ENCODE measurements at places on chromosomes 6 and 20.
A peak's percentile ranks its signal among the peaks of the same experiment; 100 is the strongest.

DNA sequence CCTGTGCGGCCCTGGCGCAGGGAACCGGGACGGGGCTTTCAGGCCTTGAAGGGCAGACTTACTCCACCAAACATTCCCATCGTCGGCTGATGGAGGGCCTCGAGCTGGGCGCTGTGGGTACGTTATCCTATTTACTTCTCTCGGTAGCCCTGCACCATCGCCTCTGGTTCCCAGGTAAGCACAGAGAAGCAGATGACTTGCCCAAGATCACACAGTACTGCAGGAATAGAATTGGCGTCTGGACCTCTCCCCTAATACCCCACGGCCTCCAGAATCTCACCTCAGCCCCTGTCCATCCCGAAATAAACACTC, 46.4 kb downstream of the PDYN start:
- no peak for DNase-seq

DNA sequence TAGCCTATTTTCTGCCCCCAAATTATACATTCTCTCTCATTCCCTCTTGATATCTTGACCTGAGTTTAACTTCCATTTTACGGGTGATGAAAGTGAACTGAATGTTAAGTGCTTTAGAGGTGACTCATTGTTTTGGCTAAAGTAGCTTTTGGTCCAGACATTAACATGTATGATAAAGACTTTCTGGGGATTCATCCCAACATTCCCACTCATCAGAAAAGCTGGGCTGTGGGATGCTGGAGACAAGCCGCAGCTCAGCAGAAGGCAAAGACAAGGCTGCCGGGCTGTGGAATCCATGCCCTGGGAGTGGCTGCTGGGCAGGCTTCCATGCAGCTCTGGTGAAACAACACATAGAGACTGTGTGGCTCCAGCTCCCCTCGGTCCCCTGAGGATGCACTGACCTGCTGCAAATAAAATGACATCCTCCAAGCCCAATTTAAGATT, 89.9 kb upstream of the SYNDIG1 start:
- DNase-seq, result no peak

DNA sequence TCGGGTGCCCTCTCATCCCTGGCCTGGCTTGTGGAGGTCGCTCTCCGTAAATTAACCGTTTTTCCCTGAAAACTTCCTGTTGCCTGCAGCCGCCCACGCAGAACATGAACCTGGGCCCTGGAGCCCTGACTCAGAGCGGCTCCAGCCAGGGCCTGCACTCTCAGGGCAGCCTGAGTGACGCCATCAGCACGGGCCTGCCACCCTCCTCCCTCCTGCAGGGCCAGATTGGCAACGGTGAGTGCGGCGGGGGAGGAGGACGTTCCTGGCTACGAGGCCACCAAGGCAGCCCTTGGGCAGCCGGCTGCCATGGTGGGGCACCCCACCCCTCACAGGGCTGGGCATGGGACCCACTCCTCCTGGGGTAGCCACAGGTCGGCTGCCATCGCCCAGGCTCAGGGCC, 17.8 kb downstream of the SS18L1 start:
- DNase-seq, result no peak

DNA sequence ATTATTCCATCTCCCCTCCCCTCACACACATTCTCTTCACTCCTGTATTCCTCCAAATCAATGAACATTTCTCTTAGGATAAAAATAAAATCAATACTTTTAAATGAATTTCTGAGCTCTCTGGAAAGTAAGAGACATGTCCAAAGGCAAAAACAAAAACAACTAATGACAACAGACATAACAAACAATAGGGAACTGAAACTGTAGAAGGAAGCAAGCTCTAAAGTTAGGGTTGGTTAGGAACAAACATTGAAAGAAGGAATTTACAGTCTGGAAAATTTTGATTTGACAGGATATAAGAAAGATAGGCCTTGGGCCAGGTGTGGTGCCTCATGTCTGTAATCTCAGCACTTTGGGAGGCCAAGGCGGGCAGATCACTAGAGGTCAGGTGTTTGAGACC, 17.5 kb upstream of the MYCT1 start:
- no peak for DNase-seq

DNA sequence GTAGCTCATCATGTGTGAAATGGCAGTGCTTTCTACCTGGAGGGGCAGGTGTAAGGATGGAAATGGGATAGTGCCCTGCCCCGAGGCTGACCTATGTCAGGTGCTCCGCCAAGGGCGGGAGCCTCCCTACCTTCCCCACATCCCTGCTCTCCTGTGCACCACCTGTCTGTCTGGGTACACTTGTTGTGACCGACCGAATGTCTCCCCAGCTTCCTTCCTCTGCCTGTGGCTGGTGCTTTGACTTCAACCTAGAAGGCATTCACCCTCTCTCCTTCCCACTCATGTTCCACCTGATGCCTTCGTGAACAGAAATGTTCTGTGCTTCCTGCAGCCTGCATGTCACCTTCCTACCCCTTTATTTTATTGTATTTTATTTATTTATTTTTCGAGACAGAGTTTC, 114.8 kb downstream of the SCML4 start:
- DNase-seq, result no peak

DNA sequence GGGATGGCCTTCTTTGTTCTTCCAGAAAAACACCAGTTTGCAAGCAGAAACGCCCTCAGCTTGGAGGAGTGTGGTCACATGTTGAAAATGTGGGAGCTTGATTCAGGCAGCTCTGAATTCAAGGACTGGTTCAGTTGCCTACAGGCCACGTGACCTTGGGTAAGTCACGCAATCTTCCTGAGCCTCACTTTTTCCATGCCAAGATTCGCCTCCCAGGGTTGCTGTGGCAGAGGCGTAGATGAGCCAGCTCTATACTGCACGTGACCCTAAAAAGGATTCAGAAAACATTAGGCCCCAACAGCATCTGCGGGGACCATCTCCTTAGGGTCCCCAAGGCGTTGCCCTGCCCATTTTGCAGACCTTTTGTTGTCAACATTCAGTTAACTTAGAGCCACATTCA, 112.0 kb upstream of the SNX9 start:
- no peak for DNase-seq

DNA sequence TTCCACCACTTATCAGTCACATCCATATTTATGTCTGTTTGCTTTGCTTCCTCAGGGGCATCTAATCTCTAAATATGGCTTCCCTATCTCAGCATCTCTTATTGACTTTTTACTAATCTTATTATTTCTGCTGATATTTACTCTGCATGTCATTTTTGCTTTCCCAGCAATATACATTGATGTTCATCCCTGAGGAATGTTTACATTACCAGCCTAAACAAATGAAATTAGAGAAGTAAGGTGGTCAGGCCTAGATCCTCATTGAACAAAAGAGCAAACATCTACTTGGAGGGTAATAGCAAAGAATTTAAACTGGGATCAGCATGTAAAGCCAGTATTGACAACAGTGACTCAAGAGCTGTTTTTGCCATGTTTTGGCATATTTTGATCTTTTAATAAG, 546.4 kb downstream of the MMUT start:
- DNase-seq, result no peak

- DNase-seq, result peak; percentile 28
These were observed 69.1 kb downstream of the FIG4 start for GRCh38 chr6:109760208-109760607.

GRCh38 chr6:29964518-29964886, 22.2 kb downstream of the HLA-A start:
- DNase-seq, result no peak

GRCh38 chr6:156587751-156588301, 189.4 kb upstream of the ARID1B start:
- no peak for DNase-seq

DNA sequence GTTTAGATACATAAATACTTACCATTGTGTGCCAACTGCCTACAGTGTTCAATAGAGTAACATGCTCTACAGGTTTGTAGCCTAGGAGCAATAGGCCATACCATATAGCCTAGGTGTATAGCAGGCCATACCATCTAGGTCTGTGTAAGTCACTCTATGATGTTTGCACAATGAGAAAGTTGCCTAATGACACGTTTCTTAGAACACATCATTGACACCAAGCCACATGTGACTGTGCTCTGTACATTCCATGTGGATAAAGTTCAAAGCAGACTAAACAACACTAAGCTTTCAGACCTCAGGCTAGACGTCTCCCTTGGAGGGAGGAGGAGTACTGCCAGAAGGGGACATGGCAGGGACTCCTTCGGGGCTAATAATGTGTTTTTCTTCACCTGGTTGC, 93.6 kb downstream of the KIF16B start:
- no peak for DNase-seq

DNA sequence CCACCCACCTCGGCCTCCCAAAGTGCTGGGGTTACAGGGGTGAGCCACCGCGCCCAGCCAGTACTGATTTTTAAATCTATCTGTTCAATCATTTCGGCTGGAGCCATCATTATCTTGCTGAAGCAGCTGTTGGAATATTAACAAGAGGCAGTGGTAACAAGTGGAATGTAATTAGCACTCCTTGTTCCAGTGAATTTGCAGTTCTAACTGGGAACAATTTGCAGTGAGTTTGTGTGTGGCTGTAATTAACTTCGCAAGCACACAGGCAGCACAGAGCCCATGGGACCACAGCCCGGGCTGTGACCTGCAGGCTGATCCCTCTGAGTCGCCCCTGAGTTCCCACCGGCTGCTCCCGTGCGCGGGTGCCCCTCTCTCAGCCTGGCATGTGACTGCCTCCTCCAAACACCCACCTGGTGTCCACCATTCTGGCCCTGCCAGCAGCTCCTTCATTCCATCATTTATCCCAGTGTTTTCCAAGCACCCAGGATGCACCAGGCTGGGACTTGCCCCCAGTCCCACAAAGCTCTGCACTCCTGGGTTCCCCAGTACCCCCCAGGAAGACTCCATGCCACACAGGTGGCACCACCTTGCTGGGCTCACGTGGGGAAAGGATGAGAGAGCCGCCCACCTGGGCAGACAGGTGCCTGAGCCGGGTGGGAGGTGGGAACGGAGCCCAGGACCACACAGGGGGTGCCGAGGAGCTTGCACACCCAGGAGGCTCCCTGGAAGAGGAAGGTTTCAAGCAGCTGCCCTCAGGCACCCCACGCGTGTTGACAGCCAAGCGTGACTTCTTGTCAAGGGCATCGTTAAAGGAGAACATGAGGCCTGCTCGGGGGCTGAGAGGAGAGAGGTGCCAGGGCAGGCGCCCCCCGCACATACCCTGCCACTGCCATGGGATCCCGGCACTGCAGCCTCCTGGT, 75.2 kb downstream of the YTHDF1 start:
- no peak for DNase-seq

Data from immature natural killer cell (primary cell).